ENCODE measurements at places on chromosomes 7 and 10.

GRCh38 chr10:95273393-95274312 is 17.1 kb downstream of the PDLIM1 start:
- DNase-seq, result no peak

DNA sequence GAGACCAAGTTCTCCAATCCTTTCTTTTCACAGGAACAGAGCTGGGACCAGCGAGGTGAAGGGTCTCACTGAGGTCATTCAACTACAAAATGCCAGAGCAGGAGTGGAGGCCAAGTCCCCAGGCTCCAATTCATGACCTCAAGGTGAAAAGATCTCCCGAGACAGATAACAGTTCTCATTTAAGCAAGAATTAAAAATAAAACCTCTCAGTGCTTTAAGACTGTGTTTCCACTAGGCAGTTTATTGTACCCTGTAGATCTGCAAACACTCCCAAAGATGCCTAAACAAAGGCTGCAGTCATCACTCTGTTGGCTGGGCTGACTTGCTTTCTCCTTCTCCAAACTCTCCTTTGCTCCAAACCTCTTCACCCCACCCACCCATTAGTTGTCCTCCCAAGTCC is 74.8 kb upstream of the CXCL12 start:
- no peak for DNase-seq

GRCh38 chr7:94195813-94196212 is 191.7 kb upstream of the BET1 start:
- no peak for DNase-seq

DNA sequence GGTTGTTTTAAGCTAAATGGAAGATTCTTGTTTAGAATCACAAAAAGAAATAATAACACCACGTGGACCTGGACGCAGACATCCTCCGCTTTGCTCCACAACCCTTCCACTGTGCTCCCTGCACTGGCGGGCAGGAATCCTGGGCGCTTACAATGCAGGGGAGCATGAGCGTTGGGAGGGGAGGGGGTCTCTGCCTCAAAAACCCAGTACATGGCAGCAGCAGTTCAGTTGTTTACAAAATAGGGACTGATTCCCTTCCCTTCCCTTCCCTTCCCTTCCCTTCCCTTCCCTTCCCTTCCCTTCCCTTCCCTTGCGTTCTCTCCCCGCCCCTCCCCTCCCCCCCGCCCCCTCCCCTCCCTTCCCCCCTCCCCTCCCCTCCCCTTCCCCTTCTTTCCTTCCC is 169.6 kb upstream of the ITGB1 start:
- DNase-seq, result no peak

GRCh38 chr10:43160921-43161255 is 22.6 kb downstream of the CSGALNACT2 start:
- no peak for DNase-seq

DNA sequence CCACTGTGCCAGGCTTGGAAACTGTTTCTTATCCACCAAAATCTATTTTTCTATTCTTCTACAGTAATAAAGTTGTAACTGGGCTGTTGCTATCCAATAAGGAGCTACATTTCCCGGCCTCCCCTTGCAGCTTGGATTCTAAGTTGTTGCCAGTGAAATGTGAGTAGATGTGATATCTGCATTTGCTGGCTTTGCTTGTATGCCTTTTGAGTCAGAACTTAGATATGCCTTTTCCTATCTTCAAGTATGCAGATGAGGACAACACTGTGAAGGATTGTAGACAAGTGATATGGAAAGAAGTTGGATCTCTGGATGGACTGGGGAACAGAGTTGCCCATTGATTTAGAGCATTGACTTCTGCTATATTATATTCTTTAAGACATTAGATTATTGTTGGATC is 236.9 kb downstream of the REEP3 start:
- DNase-seq, result no peak

DNA sequence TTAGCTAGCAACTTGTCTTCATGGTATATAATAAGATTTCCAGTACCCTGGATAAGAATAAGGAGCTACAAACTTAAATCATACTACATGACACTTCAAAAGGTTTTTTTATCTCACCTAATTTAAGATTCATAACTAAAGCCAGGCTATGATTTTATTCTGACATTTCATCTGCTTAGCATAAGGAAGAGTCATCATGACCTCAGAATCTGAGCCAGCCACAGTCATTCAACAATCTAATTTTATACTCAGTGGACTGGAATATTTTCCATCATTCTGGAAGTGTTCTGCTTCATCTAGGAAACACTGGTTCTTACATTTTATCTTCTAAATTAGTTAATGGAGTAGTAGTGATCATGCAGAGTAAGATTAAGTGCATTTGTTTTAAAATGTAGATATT is 102.1 kb upstream of the KCND2 start:
- no peak for DNase-seq

GRCh38 chr10:12699781-12700556 is 301.5 kb downstream of the CCDC3 start:
- DNase-seq, result no peak

DNA sequence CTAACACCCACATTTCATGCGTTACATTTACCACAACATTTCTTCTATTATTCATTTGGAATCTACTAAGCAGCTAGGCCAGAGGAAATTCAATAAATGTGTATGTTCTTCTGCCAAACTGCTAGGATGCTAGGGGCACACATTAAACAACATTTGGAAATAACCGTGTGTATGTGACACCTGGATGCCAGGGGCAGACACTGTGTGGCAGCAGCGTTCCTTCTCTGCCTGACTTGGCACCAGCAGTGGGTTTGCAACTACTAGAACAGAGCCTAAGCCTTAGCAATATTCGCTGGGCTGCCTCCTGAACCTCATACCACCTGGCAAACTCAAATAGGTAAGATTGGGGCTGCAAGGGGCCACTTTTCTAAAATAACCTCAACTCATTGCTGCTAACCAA is 182.1 kb downstream of the CHCHD3 start:
- DNase-seq, result peak; percentile 16

- no peak for DNase-seq
Measured at GRCh38 chr10:65827359-65827758, 1098.5 kb upstream of the LRRTM3 start.

GRCh38 chr10:77318739-77319138 is 318.9 kb downstream of the KCNMA1 start:
- DNase-seq, result no peak

DNA sequence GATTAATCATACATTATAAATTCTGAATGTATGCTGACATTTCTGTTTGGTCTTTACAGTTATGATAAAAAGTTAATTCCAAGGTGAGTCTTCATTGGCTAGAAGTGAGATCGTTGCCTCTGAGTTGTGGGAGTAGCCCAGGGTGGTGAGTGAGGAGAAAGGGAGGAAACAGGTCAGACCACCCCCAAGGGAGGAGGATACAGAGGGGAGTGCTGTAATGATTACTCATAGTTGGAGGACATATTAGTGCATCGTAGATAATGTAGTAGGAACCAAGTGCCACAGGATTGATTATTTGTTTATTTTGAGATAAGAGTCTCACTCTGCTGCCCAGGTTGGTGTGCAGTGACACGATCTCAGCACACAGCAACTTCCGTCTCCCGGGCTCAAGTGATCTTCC is 672.2 kb downstream of the INHBA start:
- DNase-seq, result no peak

DNA sequence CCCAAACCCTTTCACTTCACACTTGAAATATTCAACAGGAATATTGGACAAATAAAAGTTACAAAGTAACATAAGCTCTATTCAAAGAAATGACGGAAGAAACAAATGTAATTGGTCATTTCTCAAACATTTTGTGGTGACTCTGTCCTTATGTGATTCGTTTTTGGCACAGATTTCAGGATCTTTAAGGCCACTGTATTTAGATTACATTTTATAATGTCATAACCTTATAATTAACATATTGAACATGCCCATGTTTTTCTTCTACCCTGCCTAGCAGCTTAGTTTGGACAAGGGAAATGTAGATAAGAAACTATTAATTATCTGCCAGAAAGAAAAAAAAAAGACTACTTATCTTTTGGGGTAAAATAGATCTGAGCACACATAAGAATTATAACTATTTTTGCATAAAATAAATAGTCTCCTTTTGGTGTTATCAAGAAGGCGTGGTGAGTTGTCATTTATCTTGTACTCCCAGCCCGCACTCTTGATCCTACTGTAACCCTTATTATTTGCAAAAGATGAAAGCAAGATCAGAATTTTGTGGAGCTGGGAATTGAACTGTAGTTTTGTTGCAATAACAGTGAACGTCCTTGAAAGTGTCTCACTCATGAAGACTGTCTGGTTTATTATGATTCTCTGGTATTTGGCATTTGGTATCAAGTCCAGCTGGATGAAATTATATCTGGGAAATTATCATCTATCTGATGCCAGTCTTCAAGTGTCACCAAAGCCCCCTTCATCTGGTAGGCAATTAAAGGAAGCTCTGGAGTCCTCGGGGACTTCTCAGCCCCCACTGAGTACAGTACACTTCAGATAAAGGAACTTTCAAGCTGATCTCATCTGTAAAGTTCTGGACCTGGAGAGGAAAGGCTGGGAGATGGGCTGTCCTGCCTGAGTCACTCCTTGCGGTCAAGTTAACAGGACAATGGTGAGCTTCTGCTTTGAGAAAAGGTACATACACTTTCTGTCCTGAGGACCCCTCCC is 175.7 kb upstream of the INHBA start:
- no peak for DNase-seq

DNA sequence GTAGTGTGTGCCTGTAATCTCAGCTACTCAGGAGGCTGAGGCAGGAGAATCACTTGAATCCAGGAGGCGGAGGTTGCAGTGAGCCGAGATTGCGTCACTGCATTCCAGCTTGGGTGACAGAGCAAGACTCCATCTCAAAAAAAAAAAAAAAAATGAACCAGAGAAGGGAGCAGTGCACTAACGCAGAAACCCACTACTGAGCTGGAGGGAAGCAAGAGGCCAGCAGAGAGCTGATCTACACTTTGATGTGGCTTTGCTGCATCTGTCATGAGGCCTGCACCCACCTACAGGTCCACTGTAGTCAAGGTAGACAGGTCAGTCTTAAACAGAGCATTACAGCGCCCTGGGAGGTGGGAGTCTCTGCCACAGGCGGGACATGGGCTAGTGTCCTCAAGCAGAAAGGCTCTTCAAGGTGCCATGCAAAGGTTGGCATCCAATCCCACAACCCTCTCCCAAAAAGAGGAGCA is 30.0 kb downstream of the MAT1A start:
- DNase-seq, result no peak

GRCh38 chr10:95360122-95360714 is 69.4 kb upstream of the PDLIM1 start:
- DNase-seq, result no peak

- DNase-seq, result no peak
Measured at GRCh38 chr7:85030893-85031292, 156.0 kb downstream of the SEMA3D start.

GRCh38 chr7:798921-799470 is 33.3 kb upstream of the SUN1 start:
- no peak for DNase-seq

- no peak for DNase-seq
Measured at GRCh38 chr10:27457966-27458365, 46.1 kb upstream of the RAB18 start.

DNA sequence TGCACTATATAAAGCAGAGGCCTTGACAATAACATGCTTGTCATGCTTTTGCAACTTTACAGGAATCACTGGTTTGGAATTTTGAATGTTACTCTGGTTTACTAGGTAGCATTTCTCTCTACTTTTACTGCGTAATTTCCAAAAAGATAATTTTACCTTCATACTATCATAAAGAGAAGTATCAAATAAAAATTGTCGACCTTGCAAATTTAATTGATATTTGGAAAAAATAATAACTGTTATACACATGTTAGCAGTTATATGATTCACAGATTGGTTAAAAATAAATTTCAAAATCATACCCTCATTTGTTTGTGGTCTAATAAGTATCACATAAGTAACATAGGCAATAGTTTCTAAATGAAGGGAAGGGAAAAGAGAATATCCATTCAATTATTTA is 228.5 kb upstream of the CACNA2D1 start:
- no peak for DNase-seq

- peak; percentile 30 for DNase-seq
Measured at GRCh38 chr7:98203261-98203963, 7.8 kb upstream of the BHLHA15 start.

DNA sequence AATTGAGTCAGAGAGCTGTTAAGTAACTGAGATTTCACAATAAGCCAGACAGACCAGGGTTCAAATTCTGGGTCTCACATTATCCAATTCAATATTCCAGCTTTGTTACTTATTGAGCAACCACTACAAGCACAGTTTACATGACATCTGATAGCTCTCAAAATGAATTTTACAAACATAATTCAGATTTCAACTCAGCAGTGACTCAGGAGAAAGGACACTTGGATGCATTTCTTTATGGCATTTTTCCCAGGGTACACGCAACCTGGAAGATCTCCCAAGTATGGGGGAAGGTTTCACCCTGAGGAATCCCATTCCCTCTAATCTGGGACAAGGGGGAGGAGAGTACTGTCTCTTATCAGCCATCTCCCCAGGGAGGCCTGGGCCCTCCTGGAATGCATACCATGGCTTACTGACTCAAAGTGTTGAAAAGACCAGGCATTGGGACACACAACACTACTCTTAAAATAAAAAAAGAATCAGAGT is 102.4 kb downstream of the CFTR start:
- no peak for DNase-seq

GRCh38 chr7:37234928-37235327 is 213.7 kb downstream of the ELMO1 start:
- peak; percentile 19 for DNase-seq

DNA sequence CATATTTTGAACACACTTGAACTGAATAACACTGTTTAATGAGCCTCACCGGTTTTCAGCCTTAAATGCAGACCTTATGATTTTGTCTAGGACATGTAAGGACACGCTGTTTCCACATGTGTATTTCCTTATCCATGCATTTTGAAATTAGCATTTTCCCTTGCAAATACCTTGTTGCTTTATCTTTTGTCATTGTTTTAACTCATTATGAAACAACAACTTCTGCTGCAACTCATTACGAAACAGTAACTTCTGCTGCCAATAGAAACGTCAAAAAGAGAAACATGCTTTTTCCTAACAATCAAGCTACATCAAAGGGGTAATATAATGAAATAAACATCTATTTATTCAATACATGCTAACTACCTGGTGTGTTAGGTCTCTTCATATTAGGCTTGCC is 322.0 kb downstream of the AGMO start:
- no peak for DNase-seq

DNA sequence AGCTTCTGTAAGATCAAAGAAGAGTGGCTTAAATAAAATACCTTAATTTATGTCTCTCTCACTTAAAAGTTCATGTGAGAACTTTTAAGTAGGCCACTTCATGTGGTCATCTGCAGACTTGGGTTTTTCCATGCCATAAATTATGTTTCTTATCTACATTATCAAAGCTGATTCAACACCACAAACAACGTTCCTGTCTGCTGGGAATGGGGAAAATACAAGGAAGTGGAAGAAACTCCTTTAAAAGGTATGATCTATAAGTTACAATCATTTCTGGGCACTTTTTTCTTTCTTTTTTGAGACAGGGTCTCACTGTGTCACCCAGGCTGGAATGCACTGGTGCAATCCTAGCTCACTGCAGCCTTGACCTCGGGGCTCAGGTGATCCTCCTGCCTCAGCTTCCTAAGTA is 16.9 kb upstream of the OTUD1 start:
- no peak for DNase-seq

DNA sequence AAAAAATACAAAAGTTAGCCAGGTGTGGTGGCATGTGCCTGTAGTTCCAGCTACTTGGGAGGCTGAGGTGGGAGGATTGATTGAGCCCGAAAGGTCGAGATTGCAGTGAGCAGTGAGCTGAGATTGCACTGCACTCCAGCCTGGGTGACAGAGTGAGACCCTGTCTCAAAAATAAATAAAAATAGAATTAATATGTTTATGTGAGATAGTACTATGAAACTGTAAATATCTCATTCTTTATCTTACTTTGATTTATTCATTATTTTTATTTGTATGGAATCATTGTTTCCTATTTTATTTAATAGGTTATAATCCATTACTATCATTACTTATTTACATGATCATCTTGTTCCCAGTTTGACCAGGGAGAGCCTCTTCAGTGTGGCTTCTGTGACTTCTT is 41.0 kb upstream of the STRIP2 start:
- no peak for DNase-seq

Data from activated CD4-positive, alpha-beta T cell treated with anti-CD3 and anti-CD28 coated beads for 36 hours (primary cell).